ENCODE measurements at places on chromosomes 5 and 9. TPM values are rescaled to one million over a fixed set of nuclear protein-coding genes. Genes with fewer than 3 reads are reported as not detected.

DNA sequence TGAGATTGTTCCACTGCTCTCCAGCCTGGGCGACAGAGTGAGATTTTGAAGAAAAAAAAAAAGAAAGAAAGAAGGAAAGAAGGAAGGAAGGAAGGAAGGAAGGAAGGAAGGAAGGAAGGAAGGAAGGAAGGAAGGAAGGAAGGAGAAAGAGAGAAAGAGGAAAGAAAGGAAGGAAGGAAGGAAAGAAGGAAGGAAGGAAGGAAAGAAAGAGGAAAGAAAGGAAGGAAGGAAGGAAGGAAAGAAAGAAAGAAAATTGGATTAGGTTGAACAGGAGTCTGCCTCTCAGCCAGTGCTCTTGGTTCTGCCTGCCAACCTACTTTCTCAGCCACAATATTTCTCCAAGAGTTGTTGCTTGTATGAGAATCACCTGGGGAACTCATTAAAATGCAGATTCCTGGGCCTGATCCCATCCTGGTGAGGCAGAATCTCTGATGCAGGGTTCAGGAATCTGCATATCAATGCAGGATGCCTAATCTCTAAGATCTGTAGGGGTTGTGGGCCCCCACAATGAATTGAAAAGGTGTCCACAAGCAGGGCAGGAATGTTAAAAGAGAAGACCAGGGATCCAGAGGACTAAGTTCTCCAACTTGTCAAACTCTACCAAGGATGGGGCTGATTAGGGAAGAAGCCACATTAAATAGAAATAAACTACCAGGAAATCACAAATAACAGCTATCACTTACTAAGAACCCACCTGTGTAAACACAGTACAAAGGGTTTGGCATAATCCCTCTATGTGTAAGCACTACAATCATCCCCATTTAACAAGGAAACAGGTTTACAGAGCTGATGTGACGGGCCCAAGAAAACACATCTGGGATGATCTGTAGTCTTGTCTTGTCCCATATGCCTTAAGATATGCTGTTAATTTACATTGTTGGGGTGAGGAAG is 23.4 kb upstream of the GALNT10 start:
- no peak for DNase-seq
- no peaks in the 10 kb centered on the region for H3K27me3 ChIP-seq
- H3K27ac ChIP-seq, result no peak overlapping the region
- H3K36me3 ChIP-seq, result no peaks in the 10 kb centered on the region
- no peak overlapping the region for H3K4me3 ChIP-seq

GRCh38 chr9:107218829-107219485 is 64.1 kb upstream of the RAD23B start:
- no peak overlapping the region for H3K4me3 ChIP-seq
- H3K4me1 ChIP-seq, result no peaks in the 10 kb centered on the region
- DNase-seq, result no peak
- no peak overlapping the region for H3K27ac ChIP-seq

Gene SLC6A7
- polyA plus RNA-seq, result not detected

Gene ZNF658
- 1.3 TPM for polyA plus RNA-seq

DNA sequence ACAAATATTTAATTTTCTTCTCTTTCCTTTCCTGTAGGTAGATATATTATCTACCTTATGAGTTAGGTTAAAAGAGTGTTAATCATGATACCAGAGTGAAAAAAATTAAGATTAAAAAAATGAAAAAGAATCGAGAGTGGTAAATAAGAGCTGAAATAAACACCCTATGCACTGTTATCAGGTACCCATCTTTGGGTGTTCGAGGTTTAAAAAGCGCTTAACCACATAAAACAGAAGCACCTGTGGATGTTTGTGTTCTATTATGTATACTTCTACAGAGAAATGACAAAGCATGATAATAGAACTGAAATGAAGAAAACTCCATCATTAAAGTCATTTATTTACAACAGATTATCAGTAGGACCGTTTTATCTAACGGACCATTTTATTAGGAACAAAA is 25.7 kb upstream of the GCNT4 start:
- DNase-seq, result peak; percentile 36
- no peaks in the 10 kb centered on the region for H3K36me3 ChIP-seq
- H3K4me1 ChIP-seq, result peaks cover 16% of the 10 kb centered on the region
- no peak overlapping the region for H3K27ac ChIP-seq
